Stimulated activated CD8-positive, alpha-beta memory T cell treated with anti-CD3 and anti-CD28 coated beads, Interleukin-7, amount 100 ng/mL, for 48 hours (primary cell): ENCODE measurements at places on chromosomes 6 and 20.

DNA sequence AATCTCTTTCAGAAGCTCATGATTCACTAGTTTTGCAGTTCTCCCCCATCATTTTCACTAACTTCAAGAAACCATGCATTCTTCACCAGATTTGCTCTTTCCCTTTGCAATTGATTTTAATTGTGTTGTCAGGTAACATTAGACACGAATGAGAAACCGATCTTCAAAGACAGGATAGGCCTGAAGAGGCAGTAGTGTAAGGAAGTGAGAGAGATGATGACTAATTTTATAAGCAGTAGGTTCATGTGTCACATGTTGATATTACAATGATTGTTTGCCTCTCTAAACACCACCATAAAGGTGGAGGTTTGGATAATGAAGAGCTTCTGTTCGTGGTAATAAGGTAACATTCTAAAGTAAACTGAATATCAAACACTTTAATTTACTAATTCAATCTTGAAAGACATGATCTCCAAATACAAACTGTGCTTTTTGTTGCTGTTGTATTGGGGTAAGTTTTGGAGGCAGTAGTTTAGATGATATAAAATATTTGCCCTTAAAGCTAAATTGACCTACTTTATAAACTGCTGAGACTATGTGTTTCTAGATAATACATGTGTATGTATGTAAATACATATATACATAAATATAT lies 207.2 kb downstream of the PHACTR1 start:
- DNase-seq: no peak

DNA sequence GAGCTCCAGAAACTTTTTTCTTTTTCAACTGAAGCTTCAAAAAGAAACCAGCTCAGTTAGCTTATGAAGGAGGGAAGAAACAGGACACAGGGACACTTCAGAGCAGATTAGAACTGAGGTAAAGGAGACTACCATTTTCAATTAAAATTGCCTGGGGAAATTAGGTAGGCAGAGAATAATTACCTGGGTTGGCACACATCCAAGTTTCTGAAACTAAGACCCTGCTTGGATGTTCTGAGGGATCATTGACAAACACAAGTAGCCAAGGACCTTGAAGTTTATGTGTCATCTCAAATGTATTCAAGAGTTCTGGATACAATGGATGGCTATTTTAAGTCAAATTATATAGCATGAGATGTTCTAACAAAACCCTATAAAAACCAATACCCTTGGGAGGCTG lies 137.6 kb downstream of the PLCB4 start:
- DNase-seq: no peak

GRCh38 chr20:21182832-21183563 lies 57.1 kb downstream of the KIZ start:
- no peak for DNase-seq

DNA sequence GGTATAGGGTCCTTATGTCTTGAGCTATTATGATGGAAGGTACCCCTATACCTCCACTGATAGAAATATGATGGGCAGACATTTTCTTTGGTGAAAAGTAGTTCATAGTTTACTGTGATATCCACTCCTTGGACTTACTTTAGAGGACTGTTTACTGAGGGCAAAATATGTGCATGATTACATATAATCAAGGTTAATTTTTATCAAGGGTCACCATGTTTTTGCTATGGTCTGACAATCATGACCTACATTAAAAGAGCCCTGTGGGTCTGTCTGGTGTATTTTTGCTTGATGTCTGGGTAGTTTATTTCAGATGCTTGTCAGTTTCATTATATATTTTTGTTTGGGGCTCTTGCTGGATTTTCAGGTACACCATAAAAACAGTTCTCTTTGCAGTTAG lies 40.1 kb downstream of the CDKAL1 start:
- DNase-seq: no peak

DNA sequence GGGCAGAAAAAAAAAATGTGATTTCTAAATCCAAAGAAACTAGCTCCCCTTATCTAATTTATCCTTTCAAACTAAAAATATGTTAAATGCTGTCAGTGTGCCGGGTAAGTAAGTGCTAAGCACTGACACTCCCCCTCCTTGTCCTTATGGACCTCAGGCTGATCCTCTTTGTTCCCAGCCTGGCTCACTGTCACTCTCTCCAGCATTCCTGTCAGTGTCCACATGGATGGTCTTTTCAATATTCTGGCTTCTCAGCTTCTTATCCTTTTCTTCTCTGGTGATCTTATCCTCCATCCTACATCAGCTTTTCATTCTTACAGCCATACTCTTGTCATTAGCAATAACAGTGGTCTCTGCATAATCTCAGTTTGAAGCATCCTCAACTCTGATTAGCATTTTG lies 55.0 kb downstream of the BCKDHB start:
- DNase-seq: no peak

GRCh38 chr20:59571551-59572314 lies 32.6 kb upstream of the PHACTR3 start:
- DNase-seq: peak; percentile 30

- no peak for DNase-seq
Measured at GRCh38 chr6:41684311-41685180, 46.3 kb downstream of the MDFI start.

- no peak for DNase-seq
Measured at GRCh38 chr20:10643560-10643873, 30.3 kb downstream of the JAG1 start.

DNA sequence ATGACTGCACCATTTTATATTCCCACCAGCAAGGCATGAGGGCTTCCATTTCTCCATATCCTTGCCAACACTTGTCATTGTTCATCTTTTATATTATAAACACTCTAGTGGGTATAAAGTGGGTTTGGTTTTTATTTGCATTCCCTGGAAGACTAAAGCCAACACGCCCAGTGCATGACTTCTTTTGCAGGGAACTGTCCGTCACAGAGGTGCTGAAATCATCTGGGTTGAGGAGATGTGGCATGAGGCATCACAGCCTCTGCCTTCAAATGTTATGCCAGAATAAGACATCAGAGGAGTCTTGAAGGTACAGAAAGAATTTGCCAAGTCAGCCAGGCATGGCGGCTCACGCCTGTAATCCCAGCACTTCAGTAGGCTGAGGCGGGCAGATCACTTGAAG lies 29.9 kb upstream of the FAM210B start:
- DNase-seq: no peak

DNA sequence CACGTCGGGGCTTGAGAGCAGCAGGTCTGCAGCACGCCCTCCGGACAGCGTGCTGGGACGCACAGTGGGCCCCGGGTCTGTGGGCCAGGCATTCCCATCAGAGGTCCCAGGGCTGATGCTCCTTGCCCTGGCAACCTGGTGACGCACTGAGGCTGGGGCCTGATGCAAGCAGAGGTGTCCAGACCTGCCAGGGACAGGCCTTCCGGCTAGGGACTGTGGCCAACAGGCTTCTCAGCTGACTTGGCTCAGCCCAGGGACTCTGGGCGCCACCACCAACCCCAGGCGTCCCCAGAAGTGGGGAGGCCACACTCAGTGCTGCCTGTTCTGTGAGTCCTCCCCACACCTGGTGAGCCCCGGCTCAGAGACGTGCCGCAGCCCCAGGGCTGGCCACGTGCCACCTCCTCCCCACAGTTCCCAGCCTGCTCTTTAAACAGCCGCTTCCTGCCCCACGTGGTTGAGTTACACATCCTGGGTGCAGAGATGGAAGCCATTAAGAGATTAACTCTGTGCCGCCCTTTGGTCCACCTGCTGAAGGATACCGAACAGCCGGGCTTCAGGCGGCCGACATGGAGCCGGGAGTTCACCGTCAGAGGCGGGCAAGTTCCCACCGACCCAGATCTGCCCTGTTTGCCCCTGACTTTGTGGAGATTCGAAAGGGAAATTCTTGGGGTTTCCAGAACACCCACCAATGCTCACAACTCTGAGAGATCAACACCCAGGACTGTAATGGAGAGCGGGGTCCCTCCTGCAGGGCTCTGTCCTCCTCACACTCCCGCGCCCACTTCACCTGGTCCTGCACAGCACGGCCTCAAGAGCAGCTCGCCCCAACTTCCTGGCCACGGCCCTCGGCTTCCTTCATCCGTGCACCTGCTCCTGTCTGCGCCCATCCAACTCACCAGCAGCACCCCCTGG lies 37.6 kb upstream of the ZBP1 start:
- peak; percentile 12 for DNase-seq

DNA sequence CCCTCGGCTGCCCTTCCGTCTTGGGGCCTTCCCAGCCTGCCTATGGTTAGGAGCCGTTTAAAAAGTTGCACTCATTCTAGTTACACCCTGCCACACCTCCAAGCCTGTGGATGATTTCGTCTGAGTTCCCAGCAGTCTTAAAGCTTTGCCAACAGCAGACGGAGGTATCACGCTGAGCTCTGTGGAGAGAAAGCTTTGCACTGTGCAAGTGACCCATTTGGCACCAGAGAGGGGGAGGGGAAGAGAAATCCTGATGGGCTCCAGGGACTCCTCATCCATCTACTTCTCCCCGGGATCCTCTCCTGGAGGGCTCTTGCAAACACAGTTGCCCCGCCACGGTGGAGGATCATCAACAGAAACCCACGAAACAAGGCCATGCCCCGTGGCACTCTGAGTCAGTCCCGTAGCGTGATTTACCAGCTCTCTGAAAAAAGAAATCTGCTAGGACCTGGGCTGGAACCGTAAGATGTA lies 98.8 kb upstream of the CITED2 start:
- no peak for DNase-seq

- DNase-seq: no peak
Measured at GRCh38 chr20:49353348-49353747, 75.5 kb upstream of the ZNFX1 start.

DNA sequence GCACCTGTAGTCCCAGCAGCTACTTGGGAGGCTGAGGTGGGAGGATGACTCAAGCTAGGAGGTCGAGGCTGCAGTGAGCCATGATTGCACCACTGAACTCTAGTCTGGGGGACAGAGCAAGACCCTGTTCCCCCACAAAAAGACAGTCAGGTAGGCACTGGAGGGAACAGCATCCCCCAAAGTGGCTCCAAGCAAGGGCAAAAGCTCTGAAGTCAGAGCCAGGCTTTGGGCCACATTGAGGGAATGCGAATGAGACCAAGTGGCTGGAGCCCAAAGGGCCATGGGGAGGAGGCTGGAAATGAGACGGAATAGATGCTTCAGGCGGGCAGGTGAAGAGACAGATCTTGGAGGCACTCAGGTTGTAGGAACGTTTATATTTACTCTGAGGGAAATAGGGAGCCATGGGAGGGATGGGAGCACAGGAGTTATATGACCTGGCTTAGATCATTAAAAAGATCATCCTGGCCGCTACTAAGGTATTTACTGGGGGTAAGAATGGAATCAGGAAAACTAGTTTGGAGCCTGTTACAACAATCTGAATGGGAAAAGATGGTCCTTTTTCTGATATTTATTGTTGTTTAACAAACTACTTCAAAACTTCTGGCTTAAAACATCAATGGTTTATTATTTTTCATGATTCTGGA lies 229.6 kb upstream of the ZNF217 start:
- DNase-seq: no peak

GRCh38 chr6:125259354-125259736 lies 42.4 kb downstream of the HDDC2 start:
- no peak for DNase-seq

DNA sequence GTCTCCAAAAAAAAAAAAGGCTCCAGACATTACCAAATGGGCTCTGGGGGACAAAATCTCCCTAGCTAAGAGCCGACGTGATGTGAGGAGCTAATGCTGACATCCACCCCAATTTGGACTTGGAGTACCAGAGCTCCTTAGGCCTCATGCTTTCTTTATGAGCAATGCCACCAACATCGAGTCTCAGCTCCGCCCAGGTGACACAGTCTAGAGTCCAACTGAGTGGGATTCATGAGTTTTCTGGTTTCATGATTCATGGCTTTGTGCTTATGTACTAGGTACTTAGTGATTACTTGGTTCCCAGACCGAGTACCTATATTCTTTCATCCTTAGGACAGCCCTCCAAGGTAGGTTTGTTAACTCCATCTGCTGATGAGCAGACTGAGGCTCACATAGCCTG lies 4.4 kb downstream of the ANKRD60 start:
- no peak for DNase-seq

DNA sequence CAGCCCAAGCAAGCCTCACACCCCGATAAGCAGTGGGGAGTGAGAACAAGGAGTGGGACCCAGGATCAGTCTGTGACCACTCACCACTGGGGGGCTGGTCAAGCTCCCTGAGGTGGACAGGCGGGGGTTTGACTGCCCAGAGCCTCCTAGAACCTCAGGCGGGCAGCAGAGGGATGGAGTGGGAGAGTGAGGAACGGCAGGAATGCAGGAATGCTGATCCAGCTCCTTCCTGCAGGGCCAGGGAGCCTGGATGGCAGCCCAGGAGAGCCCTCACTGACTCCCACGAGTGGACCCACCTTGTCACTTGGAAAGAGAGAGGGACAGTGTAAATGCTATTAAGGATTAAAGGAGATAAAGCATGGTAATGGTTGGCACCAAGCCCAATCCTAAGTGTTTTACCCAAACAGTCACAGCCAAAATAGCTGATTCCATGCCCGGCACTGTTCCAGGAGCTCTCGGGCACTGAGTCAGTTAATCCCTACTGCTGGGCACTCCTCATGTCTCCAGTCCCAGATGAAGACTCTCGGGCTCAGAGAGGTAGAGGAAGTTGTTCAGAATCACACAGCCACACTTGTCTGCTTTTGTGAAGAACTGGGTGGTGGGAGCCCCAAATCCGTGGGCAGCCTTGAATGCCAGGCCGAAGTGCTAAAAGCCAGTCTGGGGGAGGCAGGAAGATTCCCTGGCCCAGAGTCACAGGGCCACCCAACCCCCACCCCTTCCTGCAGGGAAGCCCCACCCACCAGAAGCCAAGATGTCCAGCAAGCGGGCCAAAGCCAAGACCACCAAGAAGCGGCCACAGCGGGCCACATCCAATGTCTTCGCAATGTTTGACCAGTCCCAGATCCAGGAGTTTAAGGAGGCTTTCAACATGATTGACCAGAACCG lies 3.1 kb downstream of the MYL9 start:
- no peak for DNase-seq

DNA sequence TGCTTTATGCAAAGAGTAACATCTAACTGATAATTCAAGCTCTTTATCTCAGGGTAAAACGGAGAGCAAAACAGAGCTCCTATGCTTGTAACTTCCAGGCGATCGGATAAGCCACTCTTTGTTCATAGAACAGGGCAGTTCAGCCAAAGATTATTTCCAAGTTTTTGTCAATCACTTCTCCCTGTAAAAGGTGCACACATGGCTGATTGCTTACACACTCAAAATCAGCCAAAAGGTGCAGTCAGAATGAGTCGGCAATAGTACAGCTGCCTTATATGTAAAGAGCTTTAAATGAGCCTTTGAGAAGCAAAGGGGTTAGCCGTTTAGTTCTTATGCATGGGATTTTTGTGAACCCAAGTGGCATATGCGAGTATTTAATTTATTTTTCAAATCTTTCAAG lies 449.6 kb upstream of the POU3F2 start:
- no peak for DNase-seq

GRCh38 chr6:108621117-108621516 lies 60.4 kb downstream of the FOXO3 start:
- no peak for DNase-seq
